ENCODE measurements at places on chromosomes 7 and 10.

GRCh38 chr10:91022390-91022789 is 101.5 kb upstream of the ANKRD1 start:
- DNase-seq = no peak

- DNase-seq = no peak
Observed at GRCh38 chr7:40305229-40305628, 170.4 kb downstream of the SUGCT start.

DNA sequence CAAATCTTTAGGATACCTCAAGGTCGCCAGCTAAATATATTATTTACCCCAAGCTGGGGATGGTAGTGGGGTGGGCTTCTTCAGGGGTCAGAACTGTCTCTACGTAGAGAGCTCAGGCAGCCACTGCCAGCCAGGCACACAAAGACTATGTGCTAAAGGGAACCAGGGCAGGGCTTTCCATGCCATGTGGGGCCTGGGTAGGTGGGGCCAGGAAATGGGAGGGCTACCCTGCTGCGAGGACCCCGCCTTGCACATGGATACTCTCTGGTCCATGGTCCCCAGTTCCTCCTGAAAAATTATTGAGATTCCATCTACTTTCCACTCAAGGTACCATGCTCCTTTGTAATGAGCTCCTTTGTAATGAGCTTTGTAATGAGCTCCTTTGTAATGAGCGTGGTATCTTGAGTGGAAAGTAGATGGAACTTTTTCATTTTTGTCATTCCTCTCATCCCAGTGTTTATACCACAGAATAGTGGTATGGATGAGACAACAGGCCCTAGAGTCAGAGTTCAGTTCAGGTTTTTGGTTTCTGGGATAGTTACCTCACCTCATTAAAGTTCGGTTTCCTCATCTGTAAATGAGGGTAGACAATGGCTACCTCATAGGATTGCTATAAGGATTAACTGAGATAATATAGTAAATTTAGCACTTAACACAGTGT is 5.8 kb downstream of the SYNPO2L start:
- no peak for DNase-seq

- DNase-seq = no peak
Observed at GRCh38 chr7:5230265-5231067, 40.4 kb downstream of the WIPI2 start.

- DNase-seq = no peak
Observed at GRCh38 chr7:77453531-77453930, 37.4 kb upstream of the GSAP start.

- DNase-seq = no peak
Observed at GRCh38 chr7:148698007-148698396, 701 bp upstream of the CUL1 start.

DNA sequence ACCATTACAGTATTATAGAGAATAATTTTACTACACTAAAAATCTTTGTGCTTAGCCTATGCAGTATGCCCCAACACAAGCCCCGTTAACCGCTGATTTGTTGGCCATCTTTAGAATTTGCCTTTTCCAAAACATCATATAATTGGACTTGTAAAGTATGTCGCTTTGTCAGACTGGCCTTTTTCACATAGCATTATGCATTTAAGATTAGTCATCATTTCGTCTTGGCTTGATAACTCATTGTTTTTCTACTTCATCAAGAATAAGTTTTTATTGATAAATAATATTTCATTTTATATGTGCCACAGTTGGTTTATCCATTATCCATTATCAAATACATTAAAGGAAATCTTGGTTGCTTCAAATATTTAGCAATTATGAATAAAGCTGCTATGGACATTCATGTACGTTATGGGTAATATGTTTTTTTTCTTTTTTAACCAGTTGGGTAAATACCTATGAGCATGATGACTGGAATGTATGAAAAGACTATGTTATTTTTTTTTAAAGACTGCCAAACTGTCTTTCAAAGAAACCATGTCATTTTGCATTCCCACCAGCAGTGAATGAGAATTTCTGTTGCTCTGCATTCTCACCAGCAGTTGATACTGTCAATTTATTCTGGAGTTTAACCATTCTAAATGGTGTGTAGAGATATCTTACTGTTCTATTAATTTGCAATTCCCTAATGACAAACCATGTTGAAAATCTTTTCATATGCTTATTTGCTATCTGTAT is 273.1 kb upstream of the KCND2 start:
- DNase-seq = no peak

DNA sequence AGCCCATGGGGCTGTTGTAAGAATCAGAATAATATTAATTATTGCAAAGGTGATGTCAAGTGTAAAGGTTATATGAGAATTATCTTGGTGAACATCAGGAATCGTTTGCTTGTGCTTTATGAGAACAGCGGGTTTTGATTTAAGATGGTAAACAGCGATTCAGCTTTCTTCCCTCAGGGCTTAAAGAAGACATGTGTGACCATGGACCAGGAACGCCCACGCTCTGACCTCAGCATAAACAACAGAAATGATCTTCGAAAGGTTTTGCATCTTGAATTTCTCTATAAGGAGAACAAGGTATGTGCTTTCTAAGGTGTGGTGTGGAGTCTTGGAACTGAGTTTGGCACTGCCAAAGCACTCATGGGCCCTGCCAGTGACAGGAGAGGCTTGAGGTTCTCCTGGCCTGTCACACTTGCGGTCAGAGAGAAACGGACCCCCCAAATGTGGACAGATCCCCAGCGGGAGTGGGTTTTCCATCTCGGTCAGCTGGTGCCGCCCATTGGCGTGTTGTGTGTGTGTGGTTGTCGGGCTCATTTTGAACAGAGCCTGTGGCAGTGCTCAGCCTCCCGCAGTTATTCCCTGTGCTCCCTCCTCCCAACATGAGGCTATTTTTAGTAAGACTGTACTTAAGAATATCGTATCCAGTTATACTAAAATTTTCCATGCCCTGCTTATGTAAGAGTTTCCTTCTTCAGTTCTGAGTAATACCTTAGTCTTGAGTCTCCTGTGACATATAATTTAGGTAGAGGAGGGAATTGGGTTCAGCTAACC is 7.2 kb downstream of the MINDY4 start:
- no peak for DNase-seq

DNA sequence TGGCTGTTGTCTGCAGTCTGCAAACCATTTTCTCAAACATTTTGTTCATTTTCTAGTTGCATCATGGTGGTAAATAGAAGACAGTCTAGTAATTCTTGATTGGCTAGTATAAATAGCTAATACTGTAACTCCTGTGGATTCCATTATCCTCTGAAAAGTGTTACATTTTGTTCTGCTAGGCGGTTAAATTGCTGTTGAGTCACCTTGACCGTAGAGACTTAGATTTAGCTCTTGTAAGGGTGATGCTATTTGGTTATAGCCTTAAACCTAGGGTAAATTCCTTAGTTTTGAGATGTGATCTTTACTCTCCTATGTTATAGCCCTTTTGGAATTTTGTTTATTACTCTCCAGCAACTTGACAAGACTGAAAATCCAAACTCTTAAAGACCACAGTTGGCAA is 58.8 kb downstream of the SHOC2 start:
- DNase-seq = no peak

GRCh38 chr7:27359181-27360125 is 116.9 kb downstream of the EVX1 start:
- no peak for DNase-seq

DNA sequence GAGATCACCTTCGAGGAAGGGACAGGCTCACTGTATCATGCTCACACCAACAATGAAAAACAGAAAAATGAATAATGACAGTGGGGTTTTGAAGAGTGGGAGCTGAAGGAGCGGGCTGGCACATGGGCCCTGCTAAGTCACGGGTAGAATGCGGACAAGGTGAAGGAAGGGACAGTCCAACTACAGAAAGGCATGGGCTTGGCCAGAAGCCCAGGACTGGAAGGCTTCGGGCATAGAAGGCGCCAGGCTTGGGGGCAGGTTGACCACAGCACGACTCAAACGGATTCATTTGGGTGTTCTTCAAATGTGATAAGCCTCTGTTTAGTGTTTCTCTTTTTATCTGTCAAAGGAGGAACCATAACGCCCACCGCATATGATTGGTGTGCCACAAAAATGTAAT is 509.5 kb downstream of the CCSER2 start:
- no peak for DNase-seq

DNA sequence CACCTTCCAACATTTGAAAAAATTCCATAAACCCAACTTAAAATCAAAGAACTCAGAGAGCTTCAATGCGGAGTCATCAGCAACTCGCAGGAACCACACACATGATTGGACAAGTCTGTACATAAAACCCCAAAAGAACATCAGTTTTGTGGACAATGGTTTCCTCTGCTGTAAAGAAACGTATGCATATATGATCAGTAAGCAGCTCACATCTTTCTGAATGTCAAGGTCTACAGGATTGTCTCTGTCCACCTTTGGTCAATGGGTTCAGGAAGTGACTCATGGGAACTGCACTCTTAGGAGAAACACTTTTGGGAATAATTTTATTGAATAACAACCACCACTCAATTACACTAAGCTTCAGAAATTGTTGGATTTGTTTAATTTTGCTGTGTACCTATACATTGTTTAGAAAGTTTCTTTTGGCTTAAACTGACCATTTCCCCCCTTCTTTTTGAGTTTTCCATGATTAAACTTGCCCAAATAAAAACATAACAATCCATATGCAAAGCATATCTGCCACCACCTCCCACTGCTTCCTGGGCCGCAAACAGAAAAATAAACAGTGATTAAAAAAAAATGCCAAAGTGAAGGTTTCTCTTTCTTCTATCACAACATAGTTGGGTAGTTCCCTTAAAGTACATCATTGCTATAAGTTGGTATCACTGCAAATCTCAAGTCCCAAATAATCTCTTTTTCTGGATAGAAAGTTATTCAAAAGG is 27.3 kb upstream of the AFAP1L2 start:
- DNase-seq = no peak

DNA sequence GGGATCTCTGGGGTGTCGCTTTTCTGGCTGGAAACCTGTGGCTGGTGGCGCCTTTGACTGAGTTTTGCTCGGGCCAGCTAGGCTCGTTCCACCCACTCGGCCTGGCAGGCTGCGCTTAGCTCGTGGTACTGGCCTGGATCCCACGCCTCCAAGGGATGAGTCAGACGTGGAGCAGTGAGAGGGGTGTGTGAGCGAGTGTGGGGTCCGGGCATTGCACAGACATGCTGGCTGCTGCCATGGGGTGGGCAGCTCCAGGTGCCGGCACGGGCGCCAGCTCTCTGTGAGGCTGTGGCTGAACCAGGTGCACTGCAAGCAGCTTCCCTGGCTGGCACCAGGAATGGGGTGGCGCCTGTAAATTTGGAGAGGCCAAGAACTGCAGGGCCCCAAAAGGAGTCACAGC is 63.1 kb upstream of the CACNA2D1 start:
- DNase-seq = no peak

GRCh38 chr10:43194266-43194665 is 56.0 kb downstream of the CSGALNACT2 start:
- DNase-seq = no peak

- DNase-seq = no peak
Observed at GRCh38 chr10:94383530-94383929, 18.8 kb upstream of the TBC1D12 start.

- DNase-seq = no peak
Observed at GRCh38 chr7:102889851-102890250, 22.9 kb upstream of the LRRC17 start.

DNA sequence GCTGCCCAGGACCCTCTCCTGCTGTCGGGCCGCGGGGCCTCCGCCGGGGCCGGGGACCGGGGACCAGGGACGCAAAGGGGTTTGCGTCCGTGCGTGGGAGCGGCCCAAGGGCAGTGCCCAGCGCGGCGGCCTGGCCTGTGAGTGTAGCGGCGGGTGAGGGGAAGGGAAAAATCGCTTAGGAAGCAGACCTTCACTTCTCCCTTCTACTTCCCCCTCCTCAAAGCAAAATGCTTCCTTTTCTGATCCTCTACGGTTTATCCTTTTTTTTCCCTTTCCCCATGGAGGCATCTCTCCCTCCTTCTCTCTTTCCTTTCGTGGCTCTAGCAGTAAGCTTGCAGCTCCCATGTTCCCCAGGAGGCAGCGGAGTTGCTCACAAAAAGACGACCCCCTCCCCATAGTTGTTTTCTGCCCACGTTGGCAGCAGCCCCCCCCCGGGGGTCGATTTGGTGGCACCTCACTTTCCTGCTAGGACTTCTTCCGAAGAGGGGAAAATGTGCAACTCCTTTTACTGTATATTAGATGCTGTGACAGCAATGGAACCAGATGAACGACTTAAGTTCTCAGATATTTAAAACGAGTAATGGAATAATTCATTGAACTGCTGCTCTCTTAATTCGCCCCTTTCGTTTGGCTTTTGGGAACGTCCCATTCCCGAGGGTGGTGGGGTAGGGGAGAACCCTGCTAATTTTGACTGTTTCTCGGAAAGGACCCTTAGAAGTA is 724 bp downstream of the CAPZA2 start:
- peak; percentile 48 for DNase-seq

- peak; percentile 81 for DNase-seq
Observed at GRCh38 chr7:99036546-99037111, 107.3 kb downstream of the SMURF1 start.

DNA sequence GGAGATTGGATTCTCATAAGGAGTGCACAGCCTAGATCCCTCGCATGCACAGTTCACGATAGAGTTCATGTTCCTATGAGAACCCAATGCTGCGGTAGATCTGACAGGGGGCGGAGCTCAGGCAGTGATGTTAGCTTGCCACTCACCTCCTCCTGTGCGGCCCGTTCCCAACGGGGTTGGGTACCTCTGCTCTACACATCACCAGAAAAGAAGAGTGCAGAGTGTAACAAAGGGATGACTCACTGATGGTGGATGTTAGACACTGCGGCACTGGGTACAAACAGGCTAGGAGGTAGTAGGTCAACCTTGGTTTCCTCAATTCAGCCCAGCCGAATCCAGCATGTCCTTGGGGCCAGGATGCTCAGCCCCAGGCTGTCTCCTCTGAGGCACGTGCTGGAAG is 66.8 kb upstream of the CHST15 start:
- DNase-seq = no peak
